ENCODE measurements at places on chromosomes 1 and 21.
A peak's percentile ranks its signal among the peaks of the same experiment; 100 is the strongest.

- DNase-seq, result no peak
Measured at GRCh38 chr1:175073633-175074032, 6.0 kb downstream of the TNN start.

DNA sequence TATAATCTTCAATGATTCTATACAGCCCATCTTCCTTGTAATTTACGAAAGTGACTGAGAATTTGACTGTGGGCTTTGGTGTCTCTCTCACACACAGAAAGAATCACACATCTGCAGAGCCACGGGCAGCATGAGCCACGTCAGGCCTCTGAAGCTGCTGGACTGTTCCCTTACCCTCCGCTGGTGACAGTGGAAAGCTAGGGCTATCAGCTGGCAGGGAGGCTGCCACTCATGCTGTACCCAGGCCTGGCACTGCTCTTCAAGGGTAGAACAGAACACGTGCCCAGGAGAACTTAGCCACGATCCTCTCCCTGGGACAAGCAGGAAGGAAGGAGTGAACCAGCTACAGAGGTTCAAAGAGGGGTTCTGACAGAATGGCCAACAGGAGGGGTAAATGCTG, 90.7 kb downstream of the JAK1 start:
- no peak for DNase-seq

GRCh38 chr1:27005648-27006496, 6.8 kb downstream of the TENT5B start:
- no peak for DNase-seq

- no peak for DNase-seq
Measured at GRCh38 chr21:38777015-38777414, 28.7 kb upstream of the ETS2 start.

DNA sequence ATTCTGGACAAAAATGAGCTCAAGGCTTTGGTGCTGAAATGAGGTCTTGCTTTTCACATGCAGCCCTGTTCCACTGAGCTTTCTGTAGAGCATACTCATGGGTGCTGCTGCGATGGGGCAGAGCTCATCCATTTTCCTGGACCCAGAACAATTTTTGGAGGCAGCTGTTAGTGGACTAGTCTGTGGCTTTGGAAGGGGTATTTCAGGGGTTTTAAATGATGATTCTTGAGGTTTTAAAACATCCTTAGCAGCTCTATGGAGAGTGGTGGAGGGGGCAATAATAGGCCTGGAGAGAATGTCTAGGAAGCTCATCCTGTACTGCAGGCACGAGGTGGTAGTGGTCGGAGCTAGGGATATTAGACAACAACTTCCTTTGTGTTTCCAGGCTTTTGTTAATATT, 16.5 kb downstream of the NOS1AP start:
- no peak for DNase-seq

DNA sequence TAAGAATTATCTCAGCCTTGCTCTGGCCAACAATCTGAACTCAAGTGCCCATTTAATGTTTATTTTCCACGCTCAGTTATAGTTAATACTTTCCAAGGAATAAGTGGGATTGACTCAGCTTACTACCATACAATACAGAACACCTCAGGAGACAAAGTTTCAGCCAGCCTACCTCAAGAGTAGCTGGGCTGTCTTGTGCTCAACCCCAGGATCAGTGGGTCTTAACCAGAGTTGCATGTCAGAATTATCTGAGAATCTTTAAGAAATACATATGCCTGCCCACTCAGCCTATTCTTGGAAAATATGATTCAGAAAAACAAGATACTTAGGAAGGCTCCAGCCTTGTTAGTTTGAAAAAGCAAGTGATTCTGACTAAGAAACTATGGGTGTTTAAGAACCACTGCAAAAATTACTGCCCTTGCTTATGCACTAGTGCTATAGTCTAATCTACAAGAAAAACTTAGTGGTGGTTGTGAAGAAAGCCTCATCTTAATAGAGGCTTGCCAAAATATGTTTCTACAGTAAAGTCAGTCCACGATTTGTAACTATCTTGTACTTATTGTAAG, 20.4 kb downstream of the CDC7 start:
- no peak for DNase-seq

DNA sequence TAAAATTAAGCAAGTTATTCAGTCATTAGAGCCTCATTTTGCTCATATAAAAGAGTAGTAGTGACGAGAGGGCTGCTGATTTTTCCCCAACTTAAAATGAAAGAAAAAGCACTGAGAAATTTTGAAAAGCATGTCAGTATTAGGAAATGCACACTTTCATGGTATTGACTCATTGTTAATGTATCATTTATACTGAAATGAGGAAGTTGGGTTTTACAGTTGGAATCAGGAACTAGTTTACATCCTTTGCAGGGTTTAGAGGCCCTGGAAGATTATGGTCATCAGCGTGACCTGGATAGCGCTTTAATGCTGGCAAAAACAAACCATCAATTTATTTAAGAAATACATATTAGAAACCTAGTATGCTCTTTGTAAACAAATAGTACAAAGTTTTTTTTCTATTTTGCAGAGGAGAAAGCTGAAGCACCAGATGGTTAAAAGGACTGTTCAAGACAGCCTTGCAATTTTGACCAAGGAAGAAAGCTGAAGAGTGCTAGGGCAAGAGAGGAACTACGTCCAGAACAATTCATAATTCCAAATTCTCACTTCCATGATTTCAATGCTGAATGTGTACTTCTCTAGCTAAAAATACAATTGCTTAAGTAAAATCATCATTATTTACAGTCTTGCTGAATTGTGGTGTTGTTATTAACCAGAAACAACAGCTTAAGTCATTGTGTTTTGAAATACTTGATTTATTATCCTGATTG, 94.8 kb upstream of the SGIP1 start:
- DNase-seq, result no peak

DNA sequence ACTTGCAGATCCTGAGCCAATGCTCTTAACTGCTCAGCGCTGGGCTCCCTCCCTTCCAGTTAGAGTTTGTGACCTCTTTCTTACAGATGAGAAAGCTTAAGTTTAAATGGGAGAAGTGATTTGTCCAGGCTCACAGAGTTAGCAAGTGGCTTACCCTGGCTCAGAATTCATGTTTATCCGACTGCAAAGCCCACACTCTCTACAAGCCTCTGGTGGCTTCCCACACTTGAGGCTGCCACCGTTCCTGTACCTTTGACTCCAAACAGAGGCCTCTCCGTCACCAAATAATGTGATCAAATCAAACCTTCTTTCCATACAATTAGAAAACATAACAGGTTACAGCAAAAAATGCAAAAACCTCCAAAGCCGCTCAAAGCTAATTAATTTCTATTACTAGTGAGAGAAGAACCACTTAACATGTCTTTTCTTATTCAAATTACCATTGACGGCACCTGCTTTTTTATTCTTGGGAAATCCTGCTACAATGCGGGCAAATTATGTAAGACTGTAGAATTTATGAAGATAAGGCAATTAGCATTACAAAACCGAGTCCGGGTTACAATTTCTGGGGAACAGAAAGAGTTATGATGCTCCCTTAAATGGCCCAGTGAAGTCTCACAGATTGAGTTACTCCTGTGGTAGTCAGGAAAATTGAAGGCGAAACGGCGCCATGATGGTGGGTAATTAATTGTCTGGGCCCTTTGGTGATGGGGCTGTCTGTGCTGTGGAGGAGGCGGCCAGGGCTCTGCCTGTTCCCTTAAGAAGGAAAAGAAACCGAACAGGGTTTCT, 324.3 kb upstream of the POU3F1 start:
- no peak for DNase-seq

GRCh38 chr1:174914991-174915390, 84.8 kb upstream of the CACYBP start:
- DNase-seq, result no peak

GRCh38 chr1:179857009-179857408, 20.6 kb downstream of the TOR1AIP2 start:
- no peak for DNase-seq

DNA sequence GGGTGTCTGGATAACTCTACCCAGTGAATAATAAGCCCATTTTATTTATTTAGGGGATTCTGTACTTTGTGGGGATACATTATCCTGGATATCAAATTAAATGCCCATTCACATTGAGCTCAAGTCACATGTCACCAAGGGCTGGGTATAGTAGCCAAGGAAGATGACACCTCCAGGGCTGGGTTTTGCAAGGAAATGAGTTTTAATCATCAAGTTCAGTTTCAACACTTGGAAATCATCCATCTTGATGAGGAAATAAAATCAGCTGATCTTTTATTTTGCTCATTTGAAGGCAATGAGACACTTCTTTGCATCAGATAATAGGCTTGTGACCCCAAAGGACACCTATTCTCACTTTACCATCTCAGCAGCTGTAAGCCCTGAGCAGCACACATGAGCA, 80.0 kb upstream of the TNR start:
- no peak for DNase-seq

GRCh38 chr1:201584471-201585092, 45.7 kb downstream of the NAV1 start:
- DNase-seq, result no peak

DNA sequence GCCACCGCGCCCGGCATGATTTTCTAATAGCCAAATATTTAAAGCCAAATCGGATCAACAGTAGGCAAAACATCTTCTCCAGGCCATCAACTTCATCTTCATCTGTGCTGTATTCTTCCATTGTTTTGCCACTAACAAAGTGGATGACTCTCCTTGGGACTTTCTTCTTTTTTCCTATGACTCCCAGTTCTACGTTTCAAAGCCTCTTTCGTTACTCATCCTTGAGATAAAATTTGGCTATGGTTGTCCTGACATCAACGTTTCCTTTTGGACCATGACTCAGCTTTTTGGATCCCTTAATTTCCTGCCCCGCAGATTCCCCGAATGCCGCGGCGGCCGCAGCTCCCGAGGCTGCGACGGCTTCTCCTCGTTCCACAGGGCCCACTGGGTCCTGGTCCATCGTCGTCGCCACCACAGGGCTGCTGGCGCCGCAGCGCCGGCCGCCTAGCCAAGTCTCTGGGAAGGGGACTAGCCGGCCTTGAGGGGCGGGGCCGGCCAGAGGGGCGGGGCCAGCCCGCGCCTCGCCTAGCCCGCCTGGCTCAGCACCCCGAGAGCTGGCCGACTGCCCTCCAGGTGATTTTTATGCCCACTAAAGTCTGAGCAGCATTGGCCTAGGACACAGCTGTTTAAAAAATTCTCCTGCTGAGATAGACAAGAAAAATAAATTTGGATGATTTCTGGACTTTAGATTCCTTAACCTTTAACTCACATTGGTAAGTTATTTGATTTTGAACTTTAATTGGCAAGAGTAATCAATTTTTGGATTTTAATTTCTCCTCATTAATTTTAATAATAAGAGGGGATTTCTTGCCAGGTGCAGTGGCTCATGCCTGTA, 93.9 kb downstream of the ADCY10 start:
- peak; percentile 82 for DNase-seq

GRCh38 chr21:25895565-25896205, 160.9 kb downstream of the GABPA start:
- DNase-seq, result no peak

- no peak for DNase-seq
Measured at GRCh38 chr1:153485863-153486262, 25.4 kb upstream of the S100A7 start.

DNA sequence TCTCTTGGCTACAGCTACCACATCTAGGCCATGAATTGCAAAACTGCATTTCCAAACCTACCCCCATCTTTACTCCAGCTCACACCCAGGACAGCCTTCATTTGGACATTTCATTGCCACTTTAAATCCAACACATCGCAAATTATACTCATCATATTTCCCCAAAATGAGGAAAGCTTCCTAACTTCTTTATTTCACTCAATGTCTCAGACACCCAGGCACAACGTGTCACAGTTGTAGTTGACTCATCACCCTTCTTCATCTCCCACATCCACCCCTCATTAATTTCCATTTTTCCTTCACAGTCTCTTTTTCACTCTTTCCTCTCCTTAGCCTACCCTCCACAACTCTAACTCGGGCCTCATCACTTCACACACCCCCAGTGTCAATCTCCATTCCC, 6.7 kb downstream of the OTUD7B start:
- no peak for DNase-seq

DNA sequence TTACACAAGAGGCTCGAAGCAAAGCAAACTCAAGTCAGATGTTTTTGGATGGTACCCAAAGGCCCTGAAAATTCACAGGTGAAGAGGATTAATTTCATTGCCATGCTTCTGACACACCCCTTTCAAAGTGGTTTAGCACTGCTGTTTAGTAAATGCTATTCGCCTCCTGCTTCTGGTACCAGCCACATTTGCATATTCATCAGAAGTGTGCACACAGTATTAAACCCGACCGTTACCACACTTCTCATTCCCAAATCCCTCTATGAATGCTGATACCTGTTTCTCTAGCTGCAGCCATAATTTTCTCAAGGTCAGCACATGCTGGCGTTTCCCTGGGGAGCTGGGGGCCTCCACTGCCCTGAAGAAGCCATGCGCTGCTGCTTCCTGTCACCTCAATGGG, 179.8 kb upstream of the DAB1 start:
- DNase-seq, result no peak

GRCh38 chr21:39041816-39042215, 141.4 kb downstream of the PSMG1 start:
- DNase-seq, result no peak

GRCh38 chr1:232183802-232184201, 446.1 kb downstream of the SIPA1L2 start:
- DNase-seq, result no peak
